ENCODE measurements at places on chromosomes 3 and 15. TPM values are rescaled to one million over a fixed set of nuclear protein-coding genes. Genes with fewer than 3 reads are reported as not detected.

TMEM202 gene
- total RNA-seq = not detected

GOLGA6D gene
- total RNA-seq = not detected

CHAC1 gene
- 2.9 TPM for total RNA-seq

MCF2L2 gene
- 42.0 TPM for total RNA-seq

IL5RA gene
- under 0.01 TPM for total RNA-seq

SLC6A20 gene
- total RNA-seq = 3.3 TPM

TM6SF1 gene
- 27.7 TPM for total RNA-seq

HAUS2 gene
- total RNA-seq = 60.7 TPM

PLSCR5 gene
- under 0.01 TPM for total RNA-seq

OIP5 gene
- total RNA-seq = 2.4 TPM

IL17RC gene
- total RNA-seq = 2.4 TPM

IGSF11 gene
- total RNA-seq = 10.2 TPM

CACNA2D3 gene
- 30.6 TPM for total RNA-seq

ECE2 gene
- 3.7 TPM for total RNA-seq

THOC7 gene
- total RNA-seq = 48.1 TPM

CGNL1 gene
- total RNA-seq = 5.7 TPM

PLSCR2 gene
- not detected for total RNA-seq

GOLGA8H gene
- 0.41 TPM for total RNA-seq

RBMS3 gene
- total RNA-seq = 11.4 TPM

HACL1 gene
- total RNA-seq = 33.4 TPM

SCG5 gene
- total RNA-seq = 136 TPM

TPRA1 gene
- total RNA-seq = 17.1 TPM

SPINK8 gene
- total RNA-seq = not detected

CNTN4 gene
- 134 TPM for total RNA-seq

MEGF11 gene
- total RNA-seq = 4.5 TPM

CHD2 gene
- total RNA-seq = 108 TPM

CCR8 gene
- not detected for total RNA-seq

DNAJA4 gene
- total RNA-seq = 29.8 TPM

SLC22A13 gene
- total RNA-seq = under 0.01 TPM

PLA2G4F gene
- total RNA-seq = not detected

SNX22 gene
- 7.7 TPM for total RNA-seq

TMCO5A gene
- not detected for total RNA-seq

KBTBD8 gene
- 19.2 TPM for total RNA-seq

P2RY12 gene
- total RNA-seq = 17.5 TPM

TTLL13 gene
- total RNA-seq = under 0.01 TPM

SEC22A gene
- 65.2 TPM for total RNA-seq

ABHD17C gene
- 12.6 TPM for total RNA-seq

DUOX2 gene
- not detected for total RNA-seq

C3orf80 gene
- 7.7 TPM for total RNA-seq

GOLGA8O gene
- under 0.01 TPM for total RNA-seq

ITPKA gene
- total RNA-seq = 1.6 TPM

RAB27A gene
- 8.2 TPM for total RNA-seq

GRM2 gene
- 6.5 TPM for total RNA-seq

SCAPER gene
- total RNA-seq = 76.6 TPM

GRIP2 gene
- total RNA-seq = 8.2 TPM

CYP1A1 gene
- total RNA-seq = 0.41 TPM

BTLA gene
- total RNA-seq = under 0.01 TPM

DNAJC13 gene
- total RNA-seq = 71.3 TPM
